NCI-H2081 treated with DMSO at 0.1 percent for 48 hours (cell line): ENCODE measurements at places on chromosomes 1 and 21.

DNA sequence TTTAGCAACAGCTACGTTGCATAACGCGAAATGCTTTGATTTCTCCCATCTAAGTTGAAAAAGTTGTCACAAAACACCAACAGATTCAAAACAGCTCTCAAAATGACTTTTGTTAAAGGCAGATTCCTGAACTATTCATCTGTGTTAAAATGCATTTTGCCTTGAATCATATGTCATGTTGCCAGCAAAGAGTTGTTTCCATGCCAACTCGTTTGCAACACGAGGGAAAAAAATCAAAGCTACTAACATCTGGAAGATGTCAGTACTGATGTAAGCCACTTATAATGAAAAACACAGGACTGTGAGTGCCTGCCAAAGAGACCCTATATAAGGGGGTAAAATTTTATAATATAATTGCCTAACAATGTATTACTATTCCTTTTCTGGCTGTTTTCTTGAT is 182.7 kb upstream of the PTBP2 start:
- DNase-seq = no peak

GRCh38 chr21:36613059-36613458 is 85.9 kb upstream of the SIM2 start:
- no peak for DNase-seq

DNA sequence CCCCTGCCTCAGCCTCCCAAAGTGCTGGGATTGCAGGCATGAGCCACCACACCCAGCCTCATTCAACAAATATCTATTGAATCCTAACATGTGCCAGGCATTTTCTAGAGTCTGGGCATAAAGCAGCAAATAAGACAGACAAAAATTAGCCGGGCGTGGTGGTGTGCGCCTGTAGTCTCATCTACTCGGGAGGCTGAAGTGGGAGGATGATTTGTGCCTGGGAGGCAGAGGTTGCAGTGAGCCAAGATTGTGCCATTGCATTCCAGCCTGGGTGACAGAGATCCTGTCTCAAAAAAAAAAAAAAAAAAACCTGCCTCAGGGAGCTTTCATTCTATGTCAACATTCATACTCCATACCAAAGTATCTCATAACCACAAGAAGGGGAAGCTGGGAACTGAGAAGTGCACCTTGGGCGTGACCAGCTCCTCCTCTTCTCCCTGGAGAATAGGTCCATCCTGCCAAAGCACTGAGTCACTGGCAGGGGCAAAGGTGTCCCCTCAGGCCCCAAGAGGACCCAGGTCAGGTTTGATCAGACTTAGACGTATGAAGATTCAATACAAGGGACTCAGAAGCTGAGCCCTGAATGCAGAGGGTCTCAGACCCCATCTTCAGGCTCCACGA is 36.8 kb upstream of the PPP1R15B start:
- no peak for DNase-seq

DNA sequence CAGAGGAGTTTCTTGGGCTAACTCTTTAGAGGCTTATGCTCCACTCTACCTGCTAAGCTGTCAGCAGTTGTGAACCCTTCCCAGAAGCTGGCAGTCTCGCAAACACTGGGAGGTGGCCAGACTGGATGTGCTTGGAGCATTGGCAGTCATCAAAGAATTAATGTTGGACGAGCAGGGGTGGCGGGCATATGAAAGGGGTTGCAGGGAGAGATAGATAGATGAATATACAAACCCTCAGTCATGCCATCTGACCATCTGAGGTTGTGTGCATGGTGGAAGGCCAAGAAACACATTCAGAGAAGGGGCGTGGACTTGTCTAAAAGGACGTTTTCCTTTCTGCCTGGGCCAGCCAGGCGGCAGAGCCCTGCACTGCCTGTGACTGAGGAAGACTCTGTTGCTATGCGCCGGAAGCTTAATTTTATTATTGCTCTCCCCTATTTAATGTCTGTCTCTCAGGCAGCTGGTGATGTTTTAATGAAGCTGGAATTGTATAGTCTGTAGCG is 164.4 kb downstream of the PBX1 start:
- no peak for DNase-seq

- peak; percentile 9 for DNase-seq
Observed at GRCh38 chr1:226026833-226027232, 27.7 kb upstream of the SDE2 start.

DNA sequence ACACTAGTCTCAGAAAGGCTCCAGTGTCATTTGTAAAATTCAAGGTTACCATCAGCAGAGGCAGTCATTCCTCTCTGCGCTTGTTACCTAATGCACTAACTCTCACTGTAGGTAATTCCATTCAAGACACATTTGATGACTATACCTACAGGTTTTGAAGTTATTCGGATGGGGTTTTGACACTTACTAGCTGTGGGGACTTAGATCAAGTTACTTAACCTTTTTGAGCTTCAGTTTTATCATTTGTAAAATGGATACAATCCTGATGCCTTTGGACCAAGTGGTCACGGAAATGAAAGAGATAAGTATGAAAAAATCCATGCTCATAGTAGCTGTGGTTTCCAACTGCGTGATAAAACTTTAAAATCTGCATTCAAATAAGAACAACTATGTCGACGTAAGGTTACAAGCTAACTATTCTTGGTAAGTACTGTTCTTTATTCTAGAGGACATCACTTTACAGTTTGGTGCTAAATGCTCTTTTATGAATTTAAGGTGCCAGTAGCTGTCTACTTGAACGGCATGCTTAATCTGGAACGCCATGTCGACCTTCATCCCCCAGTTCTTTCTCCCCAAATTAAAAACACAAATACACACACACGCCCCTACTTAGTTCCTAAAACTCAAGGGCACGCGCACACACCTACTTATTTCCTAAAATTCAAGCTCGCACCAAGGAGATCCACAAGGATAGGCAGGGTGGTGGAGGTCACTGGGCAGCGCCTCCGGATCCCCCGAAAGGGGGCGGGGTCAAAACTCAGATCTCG is 550 bp upstream of the NFYC start:
- DNase-seq = no peak

DNA sequence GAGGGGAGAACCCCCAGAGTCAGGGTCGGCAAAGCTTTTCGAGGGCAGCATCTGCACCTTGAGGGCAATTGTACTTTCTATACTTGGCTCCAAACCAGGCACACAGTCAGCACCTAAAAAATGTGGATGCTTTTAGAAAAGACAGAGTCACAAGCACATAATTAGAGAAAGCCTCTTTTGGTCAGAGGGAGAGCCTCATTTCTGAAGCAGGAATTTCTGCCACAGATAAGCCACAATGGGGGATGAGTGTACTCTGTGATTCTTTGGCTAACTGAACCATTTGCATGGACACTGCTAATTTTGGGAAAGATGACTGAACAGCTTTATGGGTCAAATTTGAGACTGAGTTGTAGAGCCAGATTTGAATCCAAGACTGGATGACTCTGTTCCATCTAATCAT is 635.7 kb downstream of the KIF26B start:
- DNase-seq = no peak

- no peak for DNase-seq
Observed at GRCh38 chr1:111399792-111400610, 27.5 kb downstream of the OVGP1 start.

DNA sequence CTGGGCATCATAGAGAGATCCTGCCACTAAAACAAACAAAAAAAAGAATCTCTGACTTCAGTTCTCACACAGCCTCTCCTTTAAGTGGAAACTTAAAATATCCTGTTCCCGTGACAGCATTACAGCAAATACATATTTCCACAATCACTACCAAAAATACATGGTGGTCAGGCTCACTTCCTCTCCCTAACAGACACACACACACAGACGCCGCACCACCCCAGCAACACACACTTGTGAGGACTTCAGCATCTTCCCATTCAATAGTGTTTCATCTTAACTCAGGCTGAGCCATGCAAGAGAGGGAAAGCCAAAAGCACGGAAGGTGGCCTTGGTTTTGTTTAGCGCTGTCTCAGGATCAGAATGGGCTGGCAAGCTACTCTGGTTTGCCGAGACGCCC is 21.9 kb downstream of the KIAA1614 start:
- no peak for DNase-seq
